ENCODE measurements at places on chromosomes 5 and 9.

DNA sequence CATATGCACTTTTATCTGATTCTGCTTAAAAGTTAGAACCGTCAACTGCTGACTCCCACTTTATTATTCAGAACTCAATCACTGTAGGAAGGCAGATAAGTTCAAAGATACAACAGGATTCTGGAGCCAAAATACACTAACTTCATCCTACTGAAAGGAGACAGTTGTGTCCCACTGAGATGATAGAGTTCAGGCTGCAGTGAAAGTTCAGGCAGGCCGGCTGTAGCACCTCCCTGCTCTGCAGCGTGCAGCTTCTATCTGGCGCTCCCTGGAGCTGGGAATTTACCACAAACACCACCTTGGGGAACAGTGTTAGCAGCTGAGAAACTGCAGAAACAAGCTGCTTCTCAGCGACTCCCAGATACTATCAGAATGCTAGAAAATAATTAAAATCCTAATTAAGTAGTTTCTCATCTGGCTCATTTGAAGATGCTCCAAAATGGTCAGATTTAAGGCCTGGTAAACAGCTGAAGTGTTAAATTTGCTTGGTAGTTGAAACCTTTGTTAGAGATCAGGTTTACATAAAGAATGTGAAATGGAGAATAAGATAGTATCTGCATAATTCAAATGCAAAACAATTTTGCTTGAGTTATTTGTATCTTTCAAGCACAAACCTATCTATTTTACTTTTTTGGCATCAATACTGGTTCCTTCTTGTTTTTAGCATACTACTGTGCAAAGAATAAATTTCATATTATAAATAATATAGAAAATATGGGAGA lies 52.3 kb upstream of the CNTLN start:
- no peak for DNase-seq

DNA sequence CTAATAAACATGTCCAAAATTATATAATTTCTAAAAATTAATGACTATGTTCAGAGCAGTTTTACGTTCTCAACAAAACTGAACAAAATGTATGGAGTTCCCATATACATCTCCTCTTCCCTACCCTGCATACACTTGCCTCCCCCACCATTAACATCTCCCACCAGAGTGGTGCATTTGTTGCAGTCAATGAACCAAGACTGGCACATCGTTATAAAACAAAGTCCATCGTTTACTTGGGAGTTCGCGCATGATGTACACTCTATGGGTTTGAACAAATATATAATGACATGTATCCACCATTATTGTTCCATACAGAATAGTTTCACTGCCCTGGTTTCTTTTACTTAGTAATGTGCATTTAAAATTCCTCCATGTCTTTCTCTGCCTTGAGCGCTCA lies 130.1 kb downstream of the APBA1 start:
- no peak for DNase-seq

DNA sequence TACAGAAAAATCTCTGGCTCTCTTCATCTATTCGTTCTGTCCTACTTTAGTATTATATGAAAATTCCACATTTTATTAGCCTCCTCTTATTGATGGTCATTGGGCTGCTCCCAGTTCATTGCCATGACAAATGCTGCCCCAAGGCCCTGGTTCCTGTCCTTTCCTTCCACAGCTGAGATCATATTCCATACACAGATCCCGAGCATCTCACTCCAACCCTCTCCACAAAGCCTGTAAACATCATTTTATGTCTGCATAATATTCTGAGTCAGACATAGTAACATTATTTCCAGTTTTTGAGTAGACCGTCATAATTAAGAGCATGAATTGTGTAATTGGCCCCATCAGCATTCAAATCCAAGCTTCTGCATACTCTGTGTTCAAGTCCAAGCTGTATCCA lies 86.3 kb downstream of the MVB12B start:
- no peak for DNase-seq

GRCh38 chr5:74943905-74944304 lies 77.7 kb upstream of the FAM169A start:
- no peak for DNase-seq

DNA sequence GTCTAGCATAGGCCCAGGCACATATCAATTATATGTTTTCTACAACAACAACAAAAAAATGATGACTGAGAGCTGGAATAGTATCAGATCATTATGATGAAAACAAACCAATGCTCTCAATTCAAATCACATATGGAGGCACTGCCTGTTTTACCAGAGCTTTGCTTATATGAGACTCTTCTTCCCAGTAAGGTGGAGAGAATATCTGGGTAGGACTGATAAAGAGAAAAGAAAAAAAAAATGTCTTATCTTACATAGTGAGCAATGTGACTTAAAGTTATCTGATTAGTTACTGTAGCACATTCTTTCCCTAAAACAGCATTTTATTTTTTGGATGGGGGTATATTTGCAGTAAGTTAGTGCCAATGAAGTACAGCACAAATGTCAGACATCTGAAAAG lies 154.8 kb downstream of the RAB3C start:
- no peak for DNase-seq

- no peak for DNase-seq
Observed at GRCh38 chr5:115541611-115542010, 3.0 kb downstream of the FEM1C start.

DNA sequence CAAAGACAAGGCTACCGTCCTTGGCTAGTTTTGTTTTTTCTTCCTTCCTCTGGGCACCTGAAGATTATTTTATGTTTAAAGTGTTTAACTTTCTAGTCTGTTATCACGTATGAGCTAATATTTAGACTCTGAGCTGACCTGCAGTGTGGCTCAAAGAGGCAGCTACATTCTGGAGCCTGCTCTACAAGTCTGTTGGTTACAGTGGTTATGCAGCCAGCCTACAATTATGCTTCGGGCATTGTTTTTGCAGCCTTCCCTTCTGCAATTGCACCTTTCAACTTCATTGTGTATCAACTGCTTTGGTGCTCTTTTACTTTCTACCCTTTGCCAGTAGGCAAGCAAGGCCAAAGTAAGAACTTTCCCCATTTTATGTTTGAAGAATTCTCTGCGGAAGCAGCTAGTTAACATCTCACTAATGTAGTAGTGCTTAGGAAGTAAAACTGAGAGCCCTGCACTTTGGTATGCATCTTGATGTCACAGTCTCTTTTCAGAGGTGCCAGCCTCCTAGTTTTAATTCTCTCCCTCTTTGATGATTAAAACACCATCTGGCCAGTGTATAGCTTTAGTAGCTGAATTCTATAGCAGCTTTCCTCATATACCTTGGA lies 322.1 kb downstream of the FAM170A start:
- DNase-seq = no peak

DNA sequence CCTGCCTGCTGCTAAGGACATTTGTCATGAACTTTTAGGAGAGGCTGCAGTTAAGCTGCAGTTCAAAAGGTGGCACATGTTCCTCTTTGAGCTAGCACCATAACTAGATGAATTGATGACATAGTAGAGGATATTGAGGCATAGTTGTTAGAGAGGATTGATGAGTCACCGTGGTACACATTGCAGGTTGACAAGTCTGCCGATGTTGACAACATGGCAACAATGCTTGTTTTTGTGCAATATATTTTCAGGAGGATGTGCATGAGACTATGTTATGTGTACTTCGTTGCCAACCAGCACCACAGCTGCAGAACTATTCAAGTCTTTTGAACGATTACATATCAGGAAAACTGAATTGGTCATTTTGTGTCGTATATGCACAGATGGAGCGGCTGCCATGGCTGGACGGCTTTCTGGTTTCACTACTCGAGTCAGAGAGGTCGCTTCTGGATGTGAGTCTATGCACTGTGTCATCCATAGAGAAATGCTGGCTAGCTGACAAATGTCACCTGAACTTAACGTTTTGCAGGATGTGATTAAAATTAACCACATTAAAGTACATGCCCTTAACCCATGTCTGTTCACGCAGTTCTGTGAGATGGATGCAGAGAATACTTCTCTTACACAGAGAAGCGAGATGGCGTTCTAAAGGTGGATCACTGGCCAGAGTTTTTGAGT lies 24.2 kb downstream of the ANP32B start:
- DNase-seq = no peak

DNA sequence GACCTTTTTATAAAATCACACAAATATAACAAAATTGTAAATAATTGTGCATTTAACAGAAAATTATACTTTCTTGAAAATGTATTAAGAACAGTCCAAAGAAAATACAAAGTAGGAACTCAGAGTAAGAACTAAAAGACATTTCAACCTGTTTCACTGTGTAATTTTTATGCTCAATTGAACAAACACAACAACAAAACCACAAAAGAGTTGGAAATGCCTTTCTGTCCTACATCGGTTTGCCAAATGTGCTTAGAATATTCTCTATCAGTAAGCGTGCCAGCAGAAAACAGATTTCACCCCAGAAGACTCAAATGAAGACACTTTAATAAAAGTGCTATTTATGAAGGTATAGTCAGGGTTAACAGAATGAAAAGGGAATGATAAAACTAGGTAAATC lies 592.1 kb downstream of the PRELID2 start:
- DNase-seq = no peak

DNA sequence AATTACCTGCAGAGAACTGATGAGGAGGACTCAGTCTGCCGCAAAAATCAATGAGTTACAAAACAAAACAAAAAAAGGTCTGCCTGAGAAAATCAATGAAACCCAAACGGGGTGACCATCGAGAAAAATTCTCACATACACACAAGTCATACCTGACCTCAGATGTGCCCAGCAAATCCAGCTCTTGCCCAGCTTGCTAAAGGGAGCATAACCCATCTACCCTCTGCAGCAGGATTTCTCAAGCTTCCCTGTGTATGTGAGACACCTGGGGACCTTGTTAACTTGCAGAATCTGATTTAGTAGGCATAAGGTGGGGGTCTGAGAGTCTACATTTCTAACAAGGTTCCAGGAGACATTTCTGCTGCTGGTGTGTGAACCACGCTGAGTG lies 126.3 kb downstream of the TLE1 start:
- DNase-seq = no peak

DNA sequence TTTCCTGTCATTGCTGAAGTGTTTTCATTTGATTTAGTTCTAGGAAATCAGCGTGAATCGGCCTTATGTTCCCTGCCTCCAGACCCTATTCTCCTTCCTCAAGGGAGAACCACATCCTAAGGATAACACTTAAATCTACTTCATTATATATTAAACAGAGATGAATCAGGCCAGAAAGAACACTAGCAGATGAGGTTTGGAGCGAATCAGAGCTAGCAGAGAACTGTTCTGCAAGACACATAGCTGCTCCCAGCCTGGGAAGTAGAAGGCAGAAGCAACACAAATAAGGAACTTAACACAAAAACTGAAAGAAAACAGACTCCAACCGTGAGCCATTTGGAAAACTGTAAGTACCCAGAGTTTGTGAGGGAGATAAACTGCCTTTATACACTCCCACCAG lies 718.2 kb downstream of the SEMA5A start:
- DNase-seq = no peak

GRCh38 chr9:110136802-110137201 lies 71.2 kb downstream of the C9orf152 start:
- no peak for DNase-seq

Data from NCI-H510A (cell line).